Hematopoietic multipotent progenitor cell treated with erythropoietin and hydrocortisone succinate and interleukin-3 and kit ligand, for 15 days (in vitro differentiated cells): ENCODE measurements at places on chromosomes 3 and 15.
A peak's percentile ranks its signal among the peaks of the same experiment; 100 is the strongest.

- DNase-seq: no peak
Measured at GRCh38 chr15:45587863-45588170, 638 bp downstream of the BLOC1S6 start.

DNA sequence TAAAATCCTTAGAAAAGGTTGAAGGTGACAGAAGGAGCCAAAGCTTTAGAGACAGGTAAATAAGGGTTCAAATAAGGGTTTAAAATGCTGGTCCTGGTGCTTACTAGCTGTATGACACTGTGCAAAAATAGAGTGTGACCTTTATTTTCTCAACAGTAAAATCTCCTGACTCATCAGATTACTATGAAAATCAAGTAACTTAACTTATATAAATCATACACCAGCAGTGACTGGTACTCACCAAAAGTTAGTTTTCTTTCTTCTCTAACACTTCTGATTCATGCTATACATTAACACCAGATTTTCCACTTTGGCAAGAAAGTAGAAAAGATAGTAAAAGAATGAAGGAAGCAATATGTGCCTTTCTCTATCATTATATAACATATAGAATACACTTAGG, 205.9 kb upstream of the GBE1 start:
- DNase-seq: no peak

GRCh38 chr3:24088782-24089181, 143.7 kb downstream of the NR1D2 start:
- peak; percentile 20 for DNase-seq

GRCh38 chr15:42919799-42920518, 619 bp downstream of the TTBK2 start:
- DNase-seq: peak; percentile 30

DNA sequence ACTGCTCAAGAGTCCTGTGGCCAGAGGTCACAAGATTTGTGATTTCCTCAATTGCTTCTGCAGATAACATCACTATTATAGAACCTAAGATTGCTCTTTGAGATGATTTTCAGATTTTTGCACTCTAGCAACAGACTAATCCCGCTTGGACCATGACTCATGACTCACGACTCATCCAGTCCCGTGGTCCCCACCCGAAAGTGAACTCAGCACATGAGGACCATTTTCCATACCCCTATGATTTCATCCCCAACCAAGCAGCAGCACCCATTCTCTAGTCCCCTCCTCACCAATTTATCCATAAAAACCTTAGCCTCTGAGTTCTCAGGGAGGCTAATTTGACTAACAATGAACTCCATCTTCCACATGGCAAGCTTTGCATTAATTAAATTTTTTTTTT, 106.3 kb upstream of the ALCAM start:
- no peak for DNase-seq

- DNase-seq: no peak
Measured at GRCh38 chr3:24863215-24863614, 368.6 kb upstream of the THRB start.

DNA sequence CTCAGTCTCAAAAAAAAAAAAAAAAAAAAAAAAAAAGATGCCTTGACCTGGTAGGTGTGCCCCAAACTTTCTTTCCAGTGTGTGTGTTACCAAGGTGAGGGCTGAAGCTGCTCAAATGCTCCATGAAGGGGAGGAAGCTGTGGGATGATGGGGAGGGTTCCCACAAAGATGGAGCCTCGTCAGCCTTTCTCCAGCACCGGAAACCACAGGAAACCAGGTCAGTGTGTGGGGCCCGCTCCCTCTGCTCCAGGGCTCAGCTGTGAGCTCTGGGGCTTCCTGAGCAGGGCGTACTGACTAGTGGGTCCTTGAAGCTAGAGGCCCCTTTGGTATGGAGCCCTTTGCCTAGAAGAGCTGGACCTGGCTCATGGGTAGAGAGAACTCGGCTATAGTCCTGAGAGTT, 681 bp upstream of the IL17RE start:
- DNase-seq: no peak

- DNase-seq: no peak
Measured at GRCh38 chr3:135017003-135017893, 222.2 kb downstream of the EPHB1 start.

DNA sequence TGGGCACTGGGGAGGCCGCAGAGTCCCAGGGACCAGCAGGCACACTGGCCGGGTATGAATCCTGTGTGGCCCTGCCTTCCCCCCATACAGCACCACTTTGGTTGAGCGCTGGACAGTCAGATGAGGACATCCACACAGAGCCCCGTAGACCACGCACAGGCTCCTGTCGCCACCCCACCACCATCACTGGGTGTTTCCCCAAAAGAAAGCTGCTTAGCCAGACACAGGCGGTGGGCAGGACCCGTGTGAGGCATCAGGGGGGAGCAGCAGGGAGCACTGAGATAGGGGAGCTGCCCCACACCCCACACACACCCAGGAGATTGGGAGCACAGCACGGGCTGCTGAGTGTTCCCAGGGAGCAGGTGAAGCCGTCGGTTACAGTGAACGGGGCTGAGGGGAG, 42.4 kb upstream of the SLC41A3 start:
- DNase-seq: no peak

- DNase-seq: no peak
Measured at GRCh38 chr3:84717894-84718293, 240.9 kb upstream of the CADM2 start.

DNA sequence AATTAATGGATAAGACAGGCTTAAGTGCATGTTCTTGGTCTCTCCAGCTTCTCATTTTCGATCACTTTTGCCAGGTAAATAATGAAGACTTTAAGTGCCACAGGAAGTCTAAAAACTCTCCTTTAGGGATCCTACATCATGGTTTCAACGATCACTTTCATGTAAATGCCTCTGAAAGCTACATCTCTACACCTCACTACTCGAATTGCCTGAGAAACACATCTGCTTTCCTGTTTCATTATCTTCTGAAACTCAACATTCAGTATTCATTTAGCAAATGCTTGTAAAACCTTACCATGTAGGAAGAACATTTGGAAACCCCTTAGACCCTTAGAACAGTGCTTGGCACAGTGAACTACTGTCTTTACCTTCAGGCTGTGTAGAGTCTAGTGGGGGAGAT, 16.2 kb downstream of the THAP10 start:
- no peak for DNase-seq

DNA sequence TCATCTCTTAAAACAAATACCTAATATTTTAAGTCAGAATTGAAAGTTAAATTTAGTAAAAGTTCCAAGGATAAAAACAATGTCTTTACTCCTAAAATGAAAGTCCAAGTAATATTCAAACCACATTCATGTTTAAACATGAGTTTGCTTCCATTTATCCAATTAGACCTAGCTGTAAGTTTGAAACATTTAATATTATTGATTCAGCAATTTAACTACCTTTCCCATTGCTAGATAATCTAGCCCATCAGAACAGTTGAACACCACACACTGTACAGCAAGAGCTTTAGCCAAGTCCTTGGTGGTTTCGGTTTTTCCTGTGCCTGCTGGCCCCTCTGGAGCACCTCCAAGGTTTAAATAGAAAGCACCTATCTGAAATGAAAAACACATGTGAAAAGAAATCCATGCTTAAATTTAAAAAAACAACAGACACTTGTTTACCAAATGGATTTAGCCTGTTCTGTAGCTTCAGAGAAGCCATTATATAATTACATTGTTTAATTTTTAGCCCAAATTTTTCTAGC, 97.8 kb downstream of the DNAH12 start:
- DNase-seq: no peak

GRCh38 chr15:61869656-61870055, 190.6 kb downstream of the VPS13C start:
- no peak for DNase-seq

DNA sequence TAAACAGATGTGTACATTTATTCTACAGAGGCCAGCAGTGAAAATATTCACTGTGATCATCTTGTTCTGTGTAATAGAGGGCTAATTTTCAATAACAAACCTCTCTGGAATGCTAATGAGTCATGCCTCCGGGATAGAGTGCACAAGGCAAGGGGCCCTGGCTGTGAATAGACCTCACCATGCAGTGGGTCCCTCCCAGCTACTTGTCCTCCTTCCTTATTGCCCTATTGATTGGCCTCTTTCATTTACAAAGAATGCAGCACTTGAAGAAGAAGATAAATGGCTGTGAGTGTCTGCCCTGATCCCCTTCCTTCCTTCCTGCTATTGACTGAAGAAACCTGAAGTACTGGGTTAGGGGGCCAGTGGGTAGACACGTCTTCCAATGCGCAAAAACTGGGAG, 436.3 kb downstream of the WDR72 start:
- no peak for DNase-seq

GRCh38 chr3:100804631-100805030, 95.3 kb downstream of the TFG start:
- DNase-seq: no peak

- no peak for DNase-seq
Measured at GRCh38 chr15:52066842-52067544, 45.6 kb downstream of the BCL2L10 start.

GRCh38 chr3:64080616-64081234, 57.4 kb upstream of the PSMD6 start:
- no peak for DNase-seq
